ENCODE measurements at places on chromosomes 13 and 19. TPM values are rescaled to one million over a fixed set of nuclear protein-coding genes. Genes with fewer than 3 reads are reported as not detected.

WDR87 gene
- not detected for total RNA-seq

NCAN gene
- not detected for total RNA-seq

ZNF730 gene
- 4.5 TPM for total RNA-seq

BRCA2 gene
- total RNA-seq, result 12.5 TPM

ZNF433 gene
- total RNA-seq, result 3.8 TPM

CTU1 gene
- total RNA-seq, result 7.6 TPM

PGLYRP1 gene
- total RNA-seq, result not detected

FUT1 gene
- 1.7 TPM for total RNA-seq

IGSF23 gene
- total RNA-seq, result not detected

DHDH gene
- 1.1 TPM for total RNA-seq

IER2 gene
- total RNA-seq, result 6.5 TPM

DBP gene
- 14.5 TPM for total RNA-seq

FGF21 gene
- total RNA-seq, result not detected

PAN3 gene
- total RNA-seq, result 20.0 TPM

TNNI3 gene
- total RNA-seq, result 1.00 TPM

ACTMAP gene
- 1.0 TPM for total RNA-seq
